ENCODE measurements at places on chromosomes 7 and 10. TPM values are rescaled to one million over a fixed set of nuclear protein-coding genes. Genes with fewer than 3 reads are reported as not detected.

The CUZD1 gene
- total RNA-seq = 0.58 TPM

The CFAP69 gene
- total RNA-seq = 5.5 TPM

The IKZF1 gene
- not detected for total RNA-seq

The FEZF1 gene
- not detected for total RNA-seq

The PNLIPRP1 gene
- total RNA-seq = not detected

The MBL2 gene
- not detected for total RNA-seq

The FAM204A gene
- 71.6 TPM for total RNA-seq

The SPDYE2B gene
- not detected for total RNA-seq

The CACNB2 gene
- total RNA-seq = 1.2 TPM

The RASSF4 gene
- 15.1 TPM for total RNA-seq

The LIPN gene
- not detected for total RNA-seq

The PIP gene
- total RNA-seq = not detected

The BMPR1A gene
- 68.1 TPM for total RNA-seq

The ACTL6B gene
- total RNA-seq = not detected

The BAMBI gene
- 0.15 TPM for total RNA-seq

The PRKAR2B gene
- 5.8 TPM for total RNA-seq

The NAMPT gene
- total RNA-seq = 80.1 TPM

The FGF8 gene
- 0.17 TPM for total RNA-seq

The AOC1 gene
- total RNA-seq = not detected
